ENCODE measurements at places on chromosomes 5 and 9. TPM values are rescaled to one million over a fixed set of nuclear protein-coding genes. Genes with fewer than 3 reads are reported as not detected.

Gene IL4
- total RNA-seq = not detected

Gene PRRX2
- 24.1 TPM for total RNA-seq

Gene GARIN3
- total RNA-seq = not detected

Gene UBE2QL1
- 1.2 TPM for total RNA-seq

Gene NME5
- total RNA-seq = not detected

Gene SNX2
- total RNA-seq = 40.7 TPM

Gene SH3TC2
- total RNA-seq = 3.7 TPM

Gene LCN10
- total RNA-seq = not detected

Gene PDE6A
- 0.49 TPM for total RNA-seq

Gene ZBTB5
- total RNA-seq = 20.1 TPM

Gene MXD3
- total RNA-seq = 18.6 TPM

Gene ERAP2
- total RNA-seq = 8.7 TPM

Gene CFAP157
- not detected for total RNA-seq

Gene ZNF883
- 1.4 TPM for total RNA-seq

Gene OTP
- total RNA-seq = not detected

Gene PCDH12
- 1.5 TPM for total RNA-seq
